Stimulated activated CD8-positive, alpha-beta memory T cell treated with anti-CD3 and anti-CD28 coated beads, Interleukin-7, amount 100 ng/mL, for 1 hour (primary cell): ENCODE measurements at places on chromosomes 13 and 19.

DNA sequence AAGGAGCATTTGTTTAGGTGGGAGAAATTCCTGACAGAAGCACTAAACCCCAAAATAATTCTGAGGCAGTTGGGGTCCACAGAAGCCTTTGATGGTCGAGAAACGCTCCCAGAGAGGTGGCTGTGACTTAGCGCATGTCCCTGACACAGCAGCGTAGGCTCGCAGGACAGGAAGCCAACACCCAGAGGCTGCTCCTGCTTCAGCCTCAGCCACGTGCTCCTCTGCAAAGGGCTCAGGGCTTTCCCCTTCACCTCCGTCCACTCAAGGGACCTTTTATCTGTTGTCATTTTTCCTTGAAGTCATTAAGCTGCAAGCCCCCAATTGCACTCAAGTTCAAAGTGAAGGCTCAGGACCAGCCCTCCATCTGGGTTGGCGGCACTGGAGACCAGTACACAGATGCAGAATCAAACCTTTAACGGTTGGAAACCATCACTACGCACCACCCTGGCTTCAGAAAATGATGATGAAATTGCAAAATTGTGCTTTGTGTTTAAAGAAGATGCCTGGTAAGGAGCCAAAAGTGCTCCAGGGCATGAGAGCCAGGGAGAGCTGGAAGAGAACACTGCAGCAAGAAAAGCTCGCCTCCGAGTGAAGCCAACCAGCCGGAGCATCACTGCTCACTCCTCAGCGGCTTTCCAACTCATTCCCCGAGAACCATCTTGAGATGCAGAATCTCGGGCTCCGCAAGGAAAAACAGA, 219.6 kb downstream of the RAP2A start:
- no peak for DNase-seq

DNA sequence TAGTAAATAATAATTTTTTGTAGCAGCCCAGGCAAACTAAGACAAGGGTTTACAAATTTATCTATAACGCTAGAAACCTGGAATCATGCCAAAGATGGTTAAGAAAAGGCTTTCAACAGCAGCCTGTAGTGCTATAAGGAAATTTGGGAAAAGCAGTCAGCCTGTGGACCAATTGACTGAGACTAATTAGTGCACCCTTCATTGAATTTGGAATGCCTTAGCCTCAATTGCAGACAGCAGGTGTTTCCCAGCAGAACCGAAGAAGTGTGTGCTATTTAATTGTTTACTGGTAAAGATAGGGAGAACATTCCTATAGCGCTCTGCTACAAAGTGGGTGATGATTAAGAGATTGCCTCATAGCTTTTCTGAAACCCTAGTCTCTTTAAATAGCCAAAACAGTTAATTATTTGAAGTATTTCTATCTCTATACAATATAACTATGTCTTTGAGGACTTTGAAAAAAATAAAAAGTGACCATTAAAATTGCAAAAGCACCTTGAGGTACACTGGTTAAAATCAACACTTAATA, 1884.3 kb upstream of the PCDH20 start:
- DNase-seq = no peak

GRCh38 chr13:98206946-98207345, 29.9 kb upstream of the RNF113B start:
- DNase-seq = no peak

GRCh38 chr19:50000841-50001557, 24.2 kb downstream of the VRK3 start:
- no peak for DNase-seq

GRCh38 chr19:6362351-6362801, 1.0 kb downstream of the CLPP start:
- DNase-seq = no peak

- no peak for DNase-seq
Observed at GRCh38 chr19:40576151-40576584, 505 bp upstream of the SHKBP1 start.

- DNase-seq = no peak
Observed at GRCh38 chr19:14495672-14496028, 277 bp downstream of the GIPC1 start.

DNA sequence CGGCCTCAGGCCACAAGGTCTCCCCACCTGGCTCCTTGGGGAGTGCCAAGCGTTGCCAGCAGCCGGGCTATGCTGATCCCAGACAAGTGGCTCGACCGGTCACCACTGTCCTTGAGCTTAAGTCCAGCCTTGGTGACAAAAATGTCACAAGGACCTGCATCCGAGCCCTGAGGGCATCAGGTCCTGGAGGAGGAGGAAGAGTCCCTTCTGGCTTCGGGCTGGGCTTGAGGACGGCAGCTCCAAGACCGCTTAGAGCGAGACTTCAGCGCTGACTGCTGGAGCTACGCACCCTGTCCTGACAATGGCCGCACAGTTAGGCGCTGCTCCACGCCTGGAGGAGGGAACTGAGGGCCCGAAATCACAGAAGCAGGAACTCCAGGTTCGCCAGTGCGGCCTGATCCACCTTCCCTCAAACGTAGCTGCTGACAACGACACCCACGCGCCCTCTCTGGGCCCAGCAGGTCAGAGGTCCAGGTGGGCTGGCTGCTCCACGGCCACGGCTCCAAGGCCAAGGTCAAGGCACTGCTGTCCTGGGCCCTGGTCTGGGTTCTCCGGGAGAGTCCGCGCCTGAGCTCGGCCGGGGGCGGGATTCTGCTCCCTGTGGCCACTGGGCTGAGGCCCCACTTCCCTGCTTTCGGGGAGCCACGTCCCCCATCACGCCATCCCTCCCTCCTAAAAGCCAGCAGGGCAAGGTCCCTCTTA, 7.0 kb downstream of the SBNO2 start:
- DNase-seq = no peak

- no peak for DNase-seq
Observed at GRCh38 chr19:50639121-50640112, at the start of gene SYT3. Gene SYT3, minus strand, starts transcription at chr19:50639881. Its CDS starts 2,470 bp downstream, at chr19:50637411.

GRCh38 chr13:41213919-41214318, 19.6 kb upstream of the KBTBD7 start:
- no peak for DNase-seq

GRCh38 chr19:18098891-18099622, 1.5 kb downstream of the MAST3 start:
- no peak for DNase-seq

DNA sequence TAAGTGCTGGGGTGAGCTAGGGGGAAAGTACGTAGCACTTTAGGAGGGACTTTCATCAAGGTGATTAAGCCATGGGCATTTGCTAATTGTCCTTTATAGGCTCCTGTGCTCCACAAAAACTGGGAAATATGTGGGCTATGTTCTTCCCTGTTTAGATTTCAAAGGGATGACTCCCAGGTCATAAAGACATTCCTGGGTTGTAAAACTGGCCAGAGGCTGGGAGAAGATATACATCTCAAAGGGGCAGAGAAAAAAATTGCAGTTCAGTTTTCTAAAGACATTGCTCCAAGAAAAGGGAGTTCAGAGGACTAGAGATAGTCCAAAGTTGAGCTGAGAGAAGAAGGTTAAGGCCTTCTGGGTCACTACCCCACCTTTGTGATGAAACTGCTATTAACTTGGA, 204.8 kb downstream of the MYO16 start:
- DNase-seq = no peak

DNA sequence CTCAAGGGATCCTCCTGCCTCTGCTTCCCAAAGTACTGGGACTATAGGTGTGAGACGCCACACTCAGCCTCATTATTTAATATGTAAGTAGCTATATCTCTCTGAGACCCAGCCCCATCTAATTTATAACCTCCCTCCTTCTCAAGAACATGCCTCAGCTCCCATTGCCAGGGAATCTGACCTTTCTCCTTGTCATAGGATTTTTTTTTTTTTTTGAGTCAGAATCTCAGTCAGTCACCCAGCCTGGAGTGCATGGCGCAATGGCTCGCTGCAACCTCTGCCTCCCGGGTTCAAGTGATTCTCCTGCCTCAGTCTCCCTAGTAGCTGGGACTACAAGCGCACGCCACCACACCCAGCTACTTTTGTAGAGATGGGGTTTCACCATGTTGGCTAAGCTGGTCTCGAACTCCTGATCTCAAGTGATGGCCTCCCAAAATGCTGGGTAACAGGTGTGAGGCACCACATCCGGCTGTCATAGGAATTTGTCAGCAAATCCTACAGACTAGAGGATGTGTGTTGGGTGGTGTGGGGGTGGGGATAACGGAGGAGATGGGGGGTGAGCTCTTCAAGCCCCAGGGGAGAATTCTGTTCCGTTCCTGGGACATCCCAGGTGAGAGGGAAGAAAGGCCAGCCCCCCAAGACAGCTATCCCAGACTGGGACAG, 5.1 kb upstream of the EPS8L1 start:
- DNase-seq = no peak

- no peak for DNase-seq
Observed at GRCh38 chr13:41054212-41054877, 7.0 kb upstream of the WBP4 start.

DNA sequence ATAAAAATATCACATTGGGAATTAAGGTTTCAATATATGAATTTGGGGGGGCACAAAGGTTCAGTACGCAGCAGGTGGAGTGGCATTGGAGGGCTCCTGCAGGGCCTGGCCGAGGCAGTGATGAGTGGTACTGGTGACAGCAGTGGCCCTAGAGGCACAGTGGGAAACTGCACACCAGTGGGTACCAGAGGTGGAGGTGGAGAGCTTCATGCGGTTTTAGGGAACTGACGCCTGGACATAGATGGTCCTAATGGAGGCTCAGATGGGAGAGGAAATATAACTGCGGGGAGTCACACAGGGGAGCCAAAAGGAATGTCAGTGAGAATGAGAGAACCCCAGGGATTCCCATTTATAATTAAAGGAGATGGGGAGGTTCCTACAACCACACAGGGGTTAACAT, 156.2 kb downstream of the COG6 start:
- no peak for DNase-seq

- DNase-seq = no peak
Observed at GRCh38 chr19:15529774-15530372, 21.5 kb downstream of the CYP4F22 start.

GRCh38 chr13:28843639-28844038, 23.5 kb downstream of the MTUS2 start:
- no peak for DNase-seq

GRCh38 chr13:79660361-79660760, 179.4 kb downstream of the NDFIP2 start:
- no peak for DNase-seq

GRCh38 chr19:46009530-46010510, 13.0 kb downstream of the PGLYRP1 start:
- DNase-seq = peak; percentile 30

DNA sequence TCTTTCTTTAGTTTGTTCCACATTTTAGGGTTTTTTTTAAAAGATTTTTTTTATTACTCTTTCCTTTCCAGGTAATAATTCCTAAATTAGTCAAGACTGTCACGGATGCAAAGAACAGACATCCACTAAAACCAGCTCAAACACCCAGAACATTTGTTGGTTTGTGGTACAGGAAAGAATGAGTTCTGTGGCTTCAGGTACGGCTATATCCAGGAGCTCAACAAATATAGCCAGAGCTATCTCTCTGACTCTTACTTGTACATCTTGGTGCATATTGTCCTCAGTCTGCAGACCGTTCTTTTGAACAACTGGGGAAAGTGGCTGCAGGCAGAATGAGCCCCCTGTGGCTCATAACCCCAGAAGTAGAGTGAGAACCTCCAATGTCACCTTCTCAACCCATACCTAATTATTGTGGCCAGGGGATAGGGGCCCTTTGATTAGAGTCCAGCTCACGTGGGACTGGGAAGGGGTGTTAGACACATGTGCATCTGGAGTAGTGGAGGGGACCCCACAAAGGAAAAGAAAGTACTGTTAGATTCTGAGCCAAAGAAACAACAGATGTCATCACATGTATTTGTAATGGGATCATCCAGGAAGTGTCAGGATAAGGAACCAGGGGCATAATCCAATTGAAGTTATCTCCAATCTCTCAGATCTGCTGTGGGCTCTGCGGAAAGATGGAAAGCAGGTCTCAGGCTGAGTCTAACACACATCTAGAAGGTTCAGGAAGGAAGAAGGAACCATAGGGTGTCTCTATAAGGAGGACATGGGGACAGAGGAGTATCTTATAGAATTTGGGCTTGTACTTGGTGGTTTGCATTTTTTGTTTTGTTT, 1.9 kb upstream of the ZNF358 start:
- DNase-seq = no peak

- no peak for DNase-seq
Observed at GRCh38 chr13:27043013-27043412, 128.6 kb downstream of the USP12 start.

- DNase-seq = peak; percentile 65
Observed at GRCh38 chr19:45423033-45423588, 606 bp downstream of the ERCC1 start.

- no peak for DNase-seq
Observed at GRCh38 chr19:10155839-10156238, 36.1 kb upstream of the EIF3G start.

GRCh38 chr19:37309834-37310575, 60.9 kb upstream of the ZNF527 start:
- no peak for DNase-seq

DNA sequence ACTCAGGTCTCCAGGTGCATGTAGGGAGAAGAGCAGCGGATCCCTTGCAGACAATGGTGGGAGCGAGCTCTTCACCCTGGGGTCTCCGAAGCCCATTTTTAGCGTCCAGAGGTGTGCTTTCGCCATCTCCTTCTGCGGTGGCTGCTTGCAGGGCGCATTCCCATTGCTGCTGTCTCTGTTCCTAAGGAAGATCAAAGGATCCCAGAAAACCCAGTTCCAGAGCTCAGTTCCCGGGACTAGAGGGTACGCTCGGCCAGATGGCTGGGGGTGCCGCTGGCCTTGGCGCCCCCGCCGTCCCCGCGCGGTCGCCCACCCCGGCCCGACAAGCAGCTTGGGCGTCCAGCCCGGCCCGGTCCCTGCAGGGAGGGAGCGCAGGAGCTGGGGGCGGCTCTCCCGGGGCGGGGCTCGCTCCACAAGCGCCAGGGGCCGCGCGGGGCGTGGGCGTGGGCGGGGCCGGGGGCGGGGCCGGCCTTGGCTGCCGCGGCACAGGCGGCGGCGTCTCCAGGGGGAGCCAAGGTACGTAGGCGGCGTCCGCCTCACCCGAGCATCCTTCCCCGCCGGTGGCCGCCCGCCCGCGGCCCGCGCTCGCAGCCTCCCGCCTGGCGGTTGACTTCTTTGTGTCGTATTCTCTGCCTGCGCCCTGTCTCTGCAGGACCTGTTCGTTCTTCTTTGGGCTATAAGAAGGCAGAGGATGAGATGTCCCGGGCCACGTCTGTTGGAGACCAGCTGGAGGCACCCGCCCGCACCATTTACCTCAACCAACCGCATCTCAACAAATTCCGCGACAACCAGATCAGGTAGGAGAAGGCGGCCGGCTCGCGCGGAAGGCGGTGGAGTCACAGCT, 96.8 kb downstream of the ATP8A2 start:
- no peak for DNase-seq

- no peak for DNase-seq
Observed at GRCh38 chr13:48828962-48829411, 146.7 kb upstream of the FNDC3A start.

DNA sequence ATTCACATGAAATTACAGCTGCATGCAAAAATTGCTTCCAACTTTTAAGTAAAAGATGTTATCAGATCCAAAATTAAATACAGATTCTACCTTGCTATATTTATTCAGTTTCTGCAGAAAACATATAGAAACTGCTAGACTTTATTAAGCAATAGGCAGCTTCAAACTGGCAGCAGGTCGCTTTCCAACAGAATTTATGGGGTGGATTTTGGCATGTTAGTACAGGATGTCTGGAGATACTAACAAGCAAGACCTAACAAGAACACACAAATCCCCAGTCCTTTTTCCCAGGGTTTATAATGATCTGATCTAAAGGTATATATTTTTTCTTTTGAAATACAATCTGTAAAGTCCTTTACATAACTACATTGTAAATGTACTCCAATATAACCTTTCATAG, 27.5 kb downstream of the TBC1D4 start:
- no peak for DNase-seq
